ENCODE measurements at places on chromosomes 16 and 17.

DNA sequence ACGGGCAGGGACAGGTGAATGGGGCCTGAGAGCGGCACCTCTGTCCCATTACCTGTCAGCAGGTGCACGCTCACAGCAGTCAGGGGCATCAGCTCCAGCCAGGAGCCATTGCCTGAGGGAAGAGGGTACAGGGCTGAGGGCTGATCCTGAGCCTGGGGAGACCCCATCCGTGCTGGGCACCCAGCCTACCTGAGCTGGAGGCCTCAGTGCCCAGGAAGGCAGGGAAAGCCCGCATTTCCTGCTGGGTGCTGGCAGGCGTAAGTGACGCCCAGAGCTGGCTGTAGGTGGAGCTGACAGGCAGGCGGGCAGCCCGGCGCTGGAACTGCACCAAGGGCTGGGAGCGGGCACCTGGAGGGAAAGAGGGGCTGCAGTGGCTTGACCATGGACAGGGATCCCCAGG is 7.4 kb downstream of the FAM171A2 start:
- DNase-seq: no peak

DNA sequence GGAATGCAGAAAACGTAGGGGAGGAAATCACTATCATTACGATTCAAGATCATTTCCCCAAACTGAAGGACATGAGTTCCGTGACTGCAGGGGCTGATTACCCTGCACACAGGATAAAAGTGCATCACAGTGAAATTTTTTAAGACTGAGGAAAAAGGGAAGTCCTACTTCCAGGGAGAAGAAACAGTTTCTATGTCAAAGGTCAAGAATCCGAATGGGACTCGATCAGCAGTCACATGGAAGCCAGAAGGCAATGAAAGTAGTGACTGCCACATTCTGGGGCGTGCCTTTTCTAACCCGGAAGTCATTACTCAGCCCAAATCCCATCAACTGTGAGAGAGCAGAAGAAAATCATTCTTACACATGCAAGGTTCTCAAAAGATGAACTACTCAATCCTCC is 12.1 kb downstream of the ZZEF1 start:
- no peak for DNase-seq

DNA sequence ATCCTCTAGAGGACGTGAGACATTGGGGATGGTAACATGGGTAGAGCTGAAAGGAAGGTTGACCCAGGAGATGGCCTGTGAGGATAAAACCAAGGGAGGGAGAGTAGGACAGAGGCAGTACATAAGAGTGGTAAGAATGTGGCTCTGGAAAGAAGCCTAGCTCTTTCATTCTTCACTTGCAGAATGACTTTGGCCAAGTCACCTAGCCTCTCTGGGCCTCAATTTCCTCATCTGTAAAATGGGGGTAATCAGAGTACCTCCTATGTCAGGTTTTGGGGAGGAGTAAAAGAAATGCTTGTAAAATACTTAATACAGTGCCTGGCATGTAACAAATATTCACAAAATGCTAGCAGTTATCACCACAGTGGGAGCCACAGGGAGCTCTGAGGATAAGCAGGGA is 6.9 kb downstream of the KDM6B start:
- no peak for DNase-seq

DNA sequence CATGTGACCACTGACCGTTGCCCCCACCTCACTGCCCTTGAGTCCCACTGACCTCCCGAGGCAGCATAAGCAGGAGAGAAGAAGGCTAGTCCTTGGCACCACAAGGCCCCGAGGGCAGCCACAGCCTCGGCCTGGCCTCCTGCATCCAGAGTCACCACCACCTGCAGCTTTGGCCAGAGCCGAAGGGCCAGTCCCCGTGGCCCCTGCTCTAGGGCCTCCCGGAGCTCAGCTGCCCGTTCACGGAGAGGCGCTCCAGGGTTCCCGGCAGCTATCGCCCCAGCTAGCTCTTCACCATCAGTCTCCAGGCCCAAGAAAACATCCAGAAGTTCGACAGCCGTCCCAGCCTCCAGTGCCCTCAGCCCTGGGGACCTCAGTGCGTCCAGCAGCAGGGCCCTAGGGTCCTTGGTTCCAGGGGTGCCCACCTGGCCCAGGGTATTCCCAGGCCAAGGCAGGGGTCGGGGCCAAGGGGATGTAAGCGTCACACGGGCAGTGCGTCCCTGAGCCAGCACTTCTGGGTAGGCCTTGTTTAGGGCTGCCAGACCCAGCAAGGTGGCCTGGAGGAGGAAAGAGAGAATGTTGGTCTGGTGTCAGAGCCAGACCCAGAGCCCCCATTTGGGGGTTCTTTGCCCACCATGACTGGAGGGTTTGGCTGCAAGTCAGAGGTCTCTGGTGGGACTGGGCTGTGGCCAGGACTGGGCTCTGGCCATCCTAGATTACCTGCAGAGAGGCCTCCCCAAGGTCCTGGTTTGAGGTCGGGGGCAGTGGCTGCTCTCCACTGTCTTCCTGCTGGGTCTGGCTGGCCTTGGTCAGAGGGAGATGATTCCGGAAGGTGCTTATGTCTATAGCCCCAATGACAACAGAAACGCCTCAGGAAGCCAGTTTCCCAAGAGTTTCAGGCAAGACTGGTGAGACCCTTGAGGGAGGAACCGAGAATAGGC is 1.8 kb downstream of the GHDC start:
- DNase-seq: no peak

GRCh38 chr16:57798953-57799599 is 3.2 kb downstream of the KIFC3 start:
- DNase-seq: no peak

DNA sequence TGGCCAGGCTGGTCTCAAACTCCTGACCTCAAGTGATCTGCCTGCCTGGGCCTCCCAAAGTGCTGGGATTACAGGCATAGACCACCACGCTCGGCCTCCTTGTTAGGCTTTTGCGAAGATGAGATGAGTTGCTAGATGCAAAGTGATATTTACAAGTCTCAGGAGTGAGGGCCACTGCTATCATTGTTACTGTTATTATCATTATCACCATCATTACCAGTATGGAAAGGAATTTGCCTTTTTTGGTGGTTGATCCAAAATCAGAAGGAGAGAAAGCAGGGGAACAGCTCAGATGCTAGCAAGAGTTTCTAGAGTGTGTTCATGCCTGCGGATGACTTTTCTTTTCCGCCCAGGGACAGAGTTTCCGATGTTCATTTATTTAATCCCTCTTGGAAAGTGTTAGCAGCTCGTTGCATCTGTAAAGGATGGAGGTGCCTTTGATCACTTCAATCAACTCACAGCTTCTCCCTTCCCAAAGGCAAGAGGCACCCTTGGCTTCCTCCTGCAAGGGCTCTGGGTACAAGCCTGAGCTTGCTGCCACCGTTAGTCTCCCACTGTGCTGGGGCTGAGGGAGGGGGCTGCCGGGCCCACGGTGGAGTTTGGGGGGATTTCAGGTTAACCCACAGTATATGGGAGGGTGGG is 21.6 kb downstream of the ITPRIPL2 start:
- no peak for DNase-seq

DNA sequence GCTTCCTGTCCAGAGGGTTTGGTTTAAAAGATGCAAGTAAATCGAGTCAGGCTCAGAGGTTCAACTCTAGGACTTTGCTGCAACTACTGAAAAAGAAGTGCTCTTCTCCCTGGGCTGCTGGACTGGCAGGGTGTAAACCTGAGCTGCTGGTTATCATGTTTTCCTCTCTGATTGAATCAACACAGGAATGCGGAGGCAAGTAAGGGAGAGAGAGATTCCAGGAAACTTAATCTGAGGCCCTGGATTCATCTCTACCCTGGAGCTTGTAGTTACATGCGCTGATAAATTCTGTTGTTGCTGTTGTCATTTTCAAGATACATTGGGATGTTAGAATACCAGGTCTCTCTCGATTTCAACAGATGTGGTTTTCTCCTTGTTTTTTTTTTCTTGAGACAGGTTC is 8.2 kb upstream of the HS3ST3A1 start:
- no peak for DNase-seq

GRCh38 chr17:66704858-66705520 is 129.9 kb upstream of the CACNG5 start:
- no peak for DNase-seq

DNA sequence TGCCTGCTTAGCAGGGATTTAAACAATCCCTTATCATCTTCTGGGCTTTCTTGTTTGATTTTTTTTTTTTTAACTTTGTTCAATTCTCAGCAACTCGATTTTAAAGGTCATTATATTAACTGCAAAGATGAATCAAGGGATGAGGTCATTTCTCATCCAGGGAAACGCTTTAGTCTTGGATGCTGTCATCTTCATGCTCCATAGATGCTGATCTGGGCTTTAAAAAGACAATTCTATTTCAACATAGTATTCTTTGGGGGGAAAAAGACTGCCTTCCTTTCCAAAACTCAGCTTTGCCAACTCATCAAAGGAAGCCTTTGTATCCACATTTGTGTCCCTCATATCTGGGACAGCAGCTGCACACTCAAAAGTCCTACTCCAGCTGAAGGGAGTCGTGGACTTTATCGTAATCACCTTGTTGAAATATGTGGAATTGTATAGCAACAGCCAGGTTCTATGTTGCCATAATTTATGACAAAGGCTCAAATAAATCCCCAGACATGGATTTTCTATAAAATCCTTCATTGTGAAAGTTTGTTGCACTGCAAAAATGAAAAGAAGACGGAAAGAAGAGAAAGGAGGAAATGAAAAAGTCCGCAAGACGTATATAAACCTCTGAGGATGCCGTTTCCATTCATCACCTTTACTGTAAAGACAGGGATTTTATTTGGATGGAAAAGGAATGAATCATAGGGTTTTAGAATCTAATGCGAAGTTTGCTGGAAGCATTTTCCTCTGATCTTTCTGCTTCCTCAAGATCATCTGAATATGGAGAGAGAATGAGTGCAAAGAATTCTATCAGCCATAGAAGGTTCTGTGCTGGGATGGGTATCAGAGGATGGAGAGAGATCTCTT is 48.6 kb upstream of the XYLT1 start:
- DNase-seq: no peak

DNA sequence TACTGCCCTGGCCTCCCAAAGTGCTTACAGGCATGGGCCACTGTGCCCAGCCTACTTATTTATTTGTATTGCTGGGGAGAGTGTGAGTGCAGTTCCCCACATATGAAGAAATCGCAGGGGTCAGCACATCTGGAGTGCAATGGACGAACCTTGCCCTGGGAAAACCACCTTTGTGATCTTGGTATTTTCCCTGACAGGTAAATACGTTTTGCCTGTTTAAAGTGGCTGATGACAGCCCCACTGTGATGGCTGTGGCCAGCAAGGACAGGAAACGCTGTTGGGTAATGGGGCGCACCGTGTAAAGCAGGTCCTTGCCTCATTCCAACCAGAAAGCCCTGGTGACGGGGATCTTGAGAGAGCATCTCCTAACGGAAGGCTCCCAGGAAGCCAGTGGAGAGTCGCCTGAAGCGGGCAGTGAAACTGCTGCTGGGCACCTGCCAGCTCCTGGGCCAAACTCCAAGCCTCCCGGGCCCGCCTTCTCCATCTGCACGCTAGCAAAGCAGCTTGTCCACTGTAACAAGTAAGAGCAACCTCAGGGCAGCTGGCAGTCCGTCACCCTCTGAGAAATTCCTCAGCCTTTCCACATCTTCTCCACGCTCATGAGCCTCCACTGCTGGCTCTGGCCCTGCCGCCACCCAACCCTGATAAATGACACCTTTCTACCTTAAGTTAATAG is 17.5 kb downstream of the EMC8 start:
- no peak for DNase-seq

DNA sequence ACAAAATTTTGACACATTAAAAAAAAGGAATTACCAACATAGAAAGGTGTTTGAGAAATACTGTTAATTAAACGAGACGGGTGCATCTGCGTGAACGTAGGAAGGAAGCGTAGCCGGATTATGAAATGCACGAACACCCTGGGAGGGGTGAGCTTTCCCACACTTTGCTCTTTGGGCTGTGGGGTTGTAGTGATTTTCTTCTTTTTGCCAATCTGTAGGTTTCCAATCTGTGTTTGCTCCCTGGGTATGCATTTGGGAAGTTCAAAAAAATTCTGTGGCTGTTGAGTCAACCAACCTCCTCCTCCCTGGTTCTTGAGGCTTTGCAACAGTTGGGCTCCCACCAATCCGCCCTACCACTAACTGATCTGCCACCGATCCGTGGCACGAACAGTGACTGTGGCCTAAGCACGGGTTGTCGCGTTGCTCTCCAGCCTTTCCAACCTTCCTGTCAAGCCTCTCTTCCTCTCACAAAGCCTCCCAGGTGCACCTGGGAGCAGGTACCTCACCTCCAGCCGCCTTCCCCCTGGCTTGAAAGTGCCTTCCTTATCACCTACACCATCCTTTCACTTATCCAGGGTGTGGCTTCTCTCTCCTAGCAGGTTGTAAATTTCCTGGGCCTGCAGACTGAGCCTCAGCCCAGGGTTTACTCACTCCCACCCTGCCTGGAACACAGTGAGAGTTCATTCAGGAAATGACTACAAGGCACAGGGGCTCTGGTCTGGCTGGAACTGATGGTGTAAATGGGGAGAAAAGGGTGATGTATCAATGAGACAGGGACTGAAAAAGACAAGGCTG is 16.6 kb downstream of the RTN4RL1 start:
- no peak for DNase-seq

DNA sequence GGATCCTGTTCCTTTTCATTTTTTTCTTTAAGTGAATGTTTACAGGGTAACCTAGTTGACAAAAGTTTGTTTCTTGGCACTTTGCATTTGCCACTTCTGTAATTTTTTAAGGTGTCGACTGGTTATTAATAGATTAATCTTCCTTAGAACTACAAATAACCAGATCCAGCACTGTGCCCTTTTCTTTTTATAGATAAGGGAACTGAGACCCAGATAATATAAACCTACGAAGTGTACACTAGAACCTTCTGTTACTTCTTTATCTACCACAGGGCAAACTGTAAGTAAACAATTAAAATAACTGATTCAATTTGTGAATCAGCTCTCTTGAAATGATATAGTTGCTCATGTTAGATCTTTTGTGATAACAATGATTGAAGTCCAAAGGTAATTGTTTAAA is 55.4 kb downstream of the NLK start:
- no peak for DNase-seq

- DNase-seq: peak; percentile 55
Observed at GRCh38 chr17:69348429-69348828, 21.5 kb upstream of the ABCA5 start.

DNA sequence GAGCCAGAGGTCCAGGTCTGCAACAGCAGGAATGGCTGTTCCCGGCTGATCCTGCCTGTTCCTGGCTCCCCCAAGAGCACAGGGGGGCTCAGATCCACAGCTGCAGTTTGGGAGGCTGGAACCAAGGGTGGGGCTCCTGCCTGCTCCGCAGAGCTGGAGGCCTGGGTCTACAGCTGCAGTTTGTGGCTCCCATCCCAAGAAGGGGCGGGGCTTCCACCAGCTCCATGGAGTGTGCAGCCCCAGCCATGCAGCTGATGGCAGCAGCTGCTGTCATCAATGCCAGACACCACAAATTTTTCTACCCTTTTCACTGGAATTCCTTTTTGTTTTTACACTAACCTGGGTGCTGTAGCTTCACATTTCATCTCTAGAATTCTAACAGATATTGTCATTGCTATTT is 135.4 kb upstream of the KIF2B start:
- no peak for DNase-seq

DNA sequence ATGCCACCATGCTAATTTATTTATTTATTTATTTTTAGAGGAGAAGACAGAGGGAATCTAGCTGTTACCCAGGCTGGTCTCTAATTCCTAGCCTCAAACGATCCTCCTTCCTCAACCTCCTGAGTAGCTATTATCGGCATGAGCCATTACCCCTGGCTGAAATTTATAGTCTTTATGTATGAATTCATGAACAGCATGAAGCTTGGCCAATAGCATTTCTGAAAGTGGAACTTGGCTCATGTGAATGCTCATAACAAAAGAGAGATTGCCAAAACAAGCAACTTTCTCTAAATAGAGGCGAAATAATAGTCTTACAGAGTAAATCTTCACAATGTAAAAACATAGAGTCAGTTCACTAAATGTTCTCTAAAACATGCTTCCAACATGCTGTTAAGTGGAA is 30.1 kb upstream of the SMURF2 start:
- DNase-seq: no peak

Data from PC-9 (cell line).